NCI-H69 (cell line): ENCODE measurements at places on chromosomes 6 and 20.
A peak's percentile ranks its signal among the peaks of the same experiment; 100 is the strongest.

- DNase-seq = peak; percentile 95
Measured at GRCh38 chr6:50990750-50991446, 172.2 kb downstream of the TFAP2B start.

DNA sequence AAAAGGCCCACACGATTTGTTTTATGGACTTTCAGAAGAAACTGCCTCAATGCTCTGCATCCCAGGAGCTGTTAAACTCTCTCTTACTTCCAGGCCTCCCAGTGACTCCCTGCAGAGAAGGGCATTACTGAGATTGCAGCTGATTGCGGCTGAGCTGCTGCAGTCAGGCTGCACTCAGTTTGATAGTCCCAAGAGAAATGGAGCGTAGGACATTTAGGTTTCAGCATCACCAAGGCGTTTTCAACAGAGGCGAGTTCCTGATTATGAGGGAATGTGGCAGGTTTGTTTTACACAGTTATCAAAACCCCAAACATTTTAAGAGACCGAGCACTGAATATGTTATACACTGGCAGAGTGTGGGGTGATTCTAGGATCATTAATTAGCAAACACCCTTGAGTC is 145.6 kb downstream of the TBX18 start:
- no peak for DNase-seq

- DNase-seq = peak; percentile 71
Measured at GRCh38 chr6:16781348-16782169, 20.3 kb upstream of the ATXN1 start.

- no peak for DNase-seq
Measured at GRCh38 chr20:54650052-54650719, 174.8 kb downstream of the DOK5 start.

- DNase-seq = peak; percentile 86
Measured at GRCh38 chr6:188821-189655, 103.2 kb upstream of the DUSP22 start.
